ENCODE measurements at places on chromosomes 7 and 10.

DNA sequence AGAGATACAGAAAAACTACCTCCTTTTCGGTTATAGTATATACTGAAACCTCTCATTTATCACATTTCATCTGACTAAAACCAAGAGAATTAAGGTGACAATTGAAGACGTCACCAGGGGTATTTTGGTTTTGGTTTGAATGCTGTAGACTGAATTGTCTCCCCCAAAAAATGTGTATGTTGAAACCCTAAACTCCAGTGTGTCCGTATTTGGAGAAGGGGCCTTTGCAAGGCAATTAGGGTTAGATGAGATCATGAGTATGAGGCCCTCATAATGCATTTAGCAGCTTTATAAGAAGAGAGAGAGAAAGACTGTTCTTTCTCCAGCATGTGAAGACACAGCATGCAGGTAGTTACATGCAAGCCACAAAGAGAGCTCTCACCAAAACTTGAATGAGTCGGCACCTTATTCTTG, 59.5 kb downstream of the CACNA2D1 start:
- DNase-seq: no peak

DNA sequence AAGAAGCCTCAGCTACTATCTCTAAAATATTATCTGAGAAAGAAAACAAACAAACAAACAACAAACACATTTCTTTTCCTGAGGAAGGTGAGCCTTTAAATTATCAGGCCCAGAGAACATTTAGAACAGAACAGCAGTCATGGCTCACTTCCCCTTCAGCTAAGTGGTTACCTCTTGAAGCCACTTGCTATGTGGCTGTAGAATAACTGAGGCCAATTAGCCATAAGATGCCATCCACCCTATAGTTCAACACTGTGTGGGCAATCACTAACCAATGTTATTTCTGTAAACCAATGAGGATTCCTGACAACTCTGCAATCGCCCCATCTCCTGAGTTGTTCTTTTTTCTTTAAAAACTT, 3.7 kb upstream of the UPP1 start:
- no peak for DNase-seq

DNA sequence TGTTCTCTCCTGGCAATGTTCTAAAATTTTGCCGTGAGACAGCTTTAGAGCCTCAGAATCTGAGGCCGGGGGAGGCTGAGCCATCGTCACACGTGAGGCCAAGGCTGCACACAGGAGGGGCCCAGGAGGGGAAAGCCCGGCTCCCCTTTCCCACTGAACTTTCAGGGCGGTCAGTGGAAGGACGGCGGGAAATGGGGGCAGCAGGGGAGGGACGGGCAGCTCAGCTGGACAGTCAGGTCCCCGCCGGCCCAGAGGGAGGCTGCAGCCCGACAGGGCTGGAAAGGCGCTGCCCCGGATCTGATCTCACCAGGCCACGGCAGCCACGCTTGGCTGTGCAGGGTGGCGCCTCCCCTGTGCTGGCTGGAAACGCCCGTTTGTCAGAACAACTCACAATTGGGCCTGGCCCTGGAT, 43.3 kb upstream of the ADGRA1 start:
- DNase-seq: no peak

- no peak for DNase-seq
These were observed 3.0 kb upstream of the PRSS1 start for GRCh38 chr7:142746264-142746663.

DNA sequence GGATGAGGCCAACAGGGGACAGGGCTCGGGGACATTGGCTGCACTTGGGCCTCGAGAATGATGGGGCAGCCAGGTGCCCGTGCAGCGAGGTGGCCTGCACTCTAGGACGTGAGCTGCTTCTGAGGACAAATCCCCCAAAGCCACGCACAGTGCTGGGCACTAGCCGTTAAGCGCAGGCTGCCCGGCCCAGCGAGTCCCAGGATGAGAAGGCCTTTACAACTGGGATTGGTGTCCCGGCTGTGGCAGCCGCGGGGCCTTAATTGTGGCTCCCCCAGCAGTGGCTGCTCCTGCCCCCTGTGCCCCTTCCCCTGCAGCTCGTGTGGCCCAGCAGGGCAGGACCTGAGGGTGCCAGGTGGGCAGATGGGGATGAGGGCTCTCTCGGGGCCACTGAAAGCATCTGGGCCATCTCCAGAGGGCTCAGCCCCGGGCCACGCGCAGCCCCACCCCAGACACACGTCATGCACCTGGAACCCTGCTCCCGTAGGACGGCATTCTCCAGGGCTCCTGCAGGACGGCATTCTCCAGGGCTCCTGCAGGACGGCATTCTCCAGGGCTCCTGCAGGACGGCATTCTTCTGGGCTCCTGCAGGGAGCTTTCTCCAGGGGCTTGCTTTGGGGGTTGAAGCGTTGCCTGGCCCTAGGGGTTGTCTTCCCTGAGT, 6.6 kb downstream of the PWWP2B start:
- DNase-seq: no peak

- no peak for DNase-seq
These were observed 2.4 kb downstream of the OTUD1 start for GRCh38 chr10:23441251-23441650.

- DNase-seq: no peak
These were observed 90.9 kb upstream of the WDR11 start for GRCh38 chr10:120760253-120760652.

DNA sequence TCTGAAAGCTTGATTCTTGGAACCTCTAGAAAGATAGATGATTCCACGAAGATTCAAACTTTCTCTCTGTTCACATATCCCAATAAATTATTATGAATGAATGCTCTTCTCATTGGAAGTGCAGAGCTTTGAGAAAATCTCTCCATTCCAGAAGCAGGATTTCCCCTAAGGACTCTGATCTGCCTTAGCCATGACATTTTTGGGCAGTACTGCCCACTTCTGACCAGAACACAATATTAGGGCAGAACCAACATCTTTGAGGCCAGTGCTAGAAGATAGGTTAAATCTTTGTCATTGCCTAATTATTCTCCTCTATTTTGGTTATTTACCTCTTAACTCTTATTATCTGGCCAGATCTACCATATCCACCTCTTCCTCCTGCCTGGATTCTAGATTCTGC, 49.9 kb downstream of the ARMC3 start:
- DNase-seq: peak; percentile 2

DNA sequence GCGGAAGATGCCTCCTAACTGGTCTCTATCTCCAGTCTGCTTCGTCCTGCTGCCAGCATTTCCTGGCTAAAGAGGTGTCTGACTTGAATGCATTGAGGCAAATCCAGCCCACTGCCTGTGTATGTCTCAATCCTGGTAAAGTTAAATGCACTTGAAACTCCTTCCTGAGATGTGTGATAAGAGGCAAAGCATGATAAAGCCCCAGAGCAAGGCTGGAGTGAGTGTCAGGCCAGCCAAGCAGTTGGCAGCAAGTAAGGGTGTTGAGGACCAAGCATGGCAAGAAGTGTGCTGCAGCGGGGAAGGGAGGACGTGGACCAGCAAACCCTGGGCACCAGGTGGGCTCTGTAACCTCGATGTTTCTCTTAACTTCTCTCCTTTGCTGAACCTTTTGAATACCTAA, 29.1 kb downstream of the LRRC18 start:
- DNase-seq: no peak

- DNase-seq: no peak
These were observed 102.3 kb downstream of the DNAJB6 start for GRCh38 chr7:157439149-157439548.

GRCh38 chr10:122197611-122198222, 73.4 kb upstream of the BTBD16 start:
- no peak for DNase-seq

- DNase-seq: no peak
These were observed 58.0 kb upstream of the IKZF1 start for GRCh38 chr7:50246551-50246950.

DNA sequence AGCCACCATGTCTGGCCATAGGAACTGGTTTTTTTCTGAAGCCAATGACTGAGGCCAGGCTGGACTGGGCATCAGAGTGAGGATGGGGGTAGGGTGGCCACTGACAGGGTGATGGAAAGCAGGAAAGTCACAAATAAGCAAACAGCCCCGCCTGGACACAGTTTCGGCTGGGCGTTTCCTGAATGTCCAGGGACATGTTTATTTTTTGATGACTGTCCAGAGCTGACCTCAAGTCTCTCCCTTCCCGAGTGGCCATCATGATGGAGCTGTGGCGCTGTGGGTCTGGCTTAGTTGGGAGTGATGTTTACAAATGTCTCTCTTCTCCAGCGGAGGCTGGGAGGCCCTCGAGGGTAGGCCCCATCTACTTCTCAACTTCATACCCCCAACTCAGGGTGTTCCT, 37.1 kb upstream of the COMTD1 start:
- peak; percentile 9 for DNase-seq

DNA sequence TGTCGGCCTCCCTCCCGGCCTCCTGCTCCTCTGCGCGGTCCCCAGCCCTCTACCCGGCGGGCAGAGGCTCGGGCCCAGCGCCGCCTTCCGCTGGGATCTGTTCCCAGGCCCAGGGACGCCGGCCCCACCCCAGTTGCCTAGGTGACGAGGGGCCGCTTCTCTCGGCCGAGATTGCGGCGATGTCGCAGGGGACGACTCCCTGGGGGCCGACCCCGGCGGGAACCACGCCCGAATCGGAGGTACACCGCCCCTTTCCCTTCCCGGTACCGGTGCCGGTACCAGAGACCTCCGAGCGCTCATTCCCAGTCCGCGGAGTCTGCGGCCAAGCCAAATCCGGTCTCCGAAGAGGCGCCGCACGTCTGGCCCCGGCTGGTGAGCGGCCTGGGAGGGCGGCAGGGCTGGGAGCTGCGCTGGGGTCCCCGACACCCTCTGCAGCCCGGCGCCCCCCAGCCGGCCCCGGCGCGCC, at the start of gene CABCOCO1:
TSS of gene CABCOCO1 (plus strand) at position 136 of the 466 bp plus-strand sequence. CDS start at position 180, 44 bp downstream.
- peak; percentile 80 for DNase-seq

DNA sequence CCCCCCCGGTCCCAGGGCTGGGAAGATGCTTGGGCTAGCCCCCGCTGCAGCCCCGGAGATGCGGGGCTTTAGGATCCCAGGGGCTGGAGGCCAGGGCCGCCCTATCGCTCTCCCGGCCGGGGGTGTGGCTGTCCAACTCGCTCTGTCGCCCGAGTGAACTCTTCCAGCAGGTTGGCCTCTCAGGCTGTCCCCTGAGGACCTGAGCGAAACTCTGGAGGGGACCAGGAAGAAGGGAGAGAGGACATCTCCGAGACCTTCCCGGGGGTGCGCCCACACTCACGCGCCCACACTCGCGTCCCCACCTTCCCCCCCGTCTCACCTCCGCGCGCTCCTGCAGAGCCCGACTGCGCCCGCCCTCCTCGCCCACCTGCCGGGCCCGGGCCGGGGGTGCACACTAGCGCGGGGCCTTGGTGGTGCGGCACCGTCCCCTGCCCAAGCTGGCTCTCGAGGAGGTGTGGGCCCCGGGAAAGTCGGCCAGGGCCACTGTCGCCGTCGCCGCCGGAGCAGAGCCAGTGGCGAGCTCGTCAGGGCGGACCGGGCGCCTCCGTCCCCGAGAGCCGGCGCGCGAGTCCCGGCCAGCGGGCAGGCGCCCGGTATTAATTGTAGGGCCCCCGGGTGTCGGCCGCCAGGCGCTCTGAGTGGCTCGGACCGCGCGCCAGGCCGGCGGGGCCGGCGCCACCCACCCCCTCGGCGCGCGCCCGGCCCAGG, 101.7 kb upstream of the SVIL start:
- peak; percentile 42 for DNase-seq

GRCh38 chr7:40439686-40440085, 304.9 kb downstream of the SUGCT start:
- no peak for DNase-seq

DNA sequence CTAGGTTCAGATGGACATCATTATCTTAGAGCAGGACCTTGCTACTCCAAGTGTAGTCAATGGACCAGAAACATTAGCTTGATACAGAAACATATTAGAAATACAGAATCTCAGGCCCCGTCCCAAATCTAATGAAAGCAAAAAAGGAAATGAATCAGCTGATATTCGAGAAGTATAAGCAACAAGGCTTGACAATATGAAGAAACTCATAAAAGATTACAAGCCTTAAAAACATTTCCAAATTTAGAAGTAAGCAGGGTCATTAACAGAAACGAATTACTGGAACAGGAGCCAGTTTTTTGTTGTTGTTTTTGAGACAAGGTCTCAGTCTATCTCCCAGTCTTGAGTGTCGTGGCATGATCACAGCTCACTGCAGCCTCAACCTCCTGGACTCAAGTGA, 40.5 kb upstream of the GSAP start:
- no peak for DNase-seq

GRCh38 chr10:103558911-103559310, 65.4 kb downstream of the NEURL1 start:
- no peak for DNase-seq

- DNase-seq: no peak
These were observed 274.3 kb downstream of the KLF6 start for GRCh38 chr10:3510741-3511140.

GRCh38 chr10:23779301-23779700, 340.4 kb downstream of the OTUD1 start:
- no peak for DNase-seq

DNA sequence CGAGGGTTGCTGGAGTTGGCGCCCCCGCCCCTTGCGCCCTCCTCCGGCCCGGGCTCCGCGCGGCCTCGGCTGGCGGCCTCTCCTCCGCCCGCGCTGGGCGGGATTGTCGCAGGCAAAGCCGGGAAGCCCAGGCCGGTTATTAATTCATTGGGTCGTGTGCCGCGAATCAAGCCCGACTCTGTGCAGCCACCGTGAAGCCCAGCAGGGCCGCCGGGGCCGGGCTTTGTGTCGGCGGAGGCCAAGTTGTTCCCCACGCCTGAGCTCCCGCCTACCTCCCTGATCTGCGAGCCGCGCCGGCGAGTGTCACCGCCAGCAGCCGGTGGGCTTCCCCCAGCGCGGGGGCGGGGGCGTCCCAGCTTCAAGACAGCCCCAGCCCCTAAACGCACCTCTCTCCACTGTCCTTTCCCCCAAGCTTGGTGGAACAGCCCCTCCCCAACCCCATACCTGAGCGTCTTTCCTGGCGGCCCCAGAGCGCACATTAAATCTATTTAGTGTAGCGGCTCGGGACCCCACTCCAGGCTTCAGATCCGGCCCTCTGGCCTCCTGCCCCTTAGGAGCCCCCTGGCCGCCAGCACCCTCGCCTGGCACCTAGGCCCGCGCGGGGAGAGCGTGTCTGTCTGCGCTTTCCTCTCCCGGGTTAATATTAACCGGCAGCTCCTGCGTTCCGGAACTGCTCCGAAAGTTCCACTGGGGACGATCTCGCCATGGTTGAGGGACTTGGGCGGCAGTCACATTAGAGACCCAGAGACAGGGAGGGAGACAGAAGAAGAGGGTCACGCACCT, 3.5 kb downstream of the SHH start:
- DNase-seq: no peak

GRCh38 chr10:50561266-50561665, 62.5 kb downstream of the SGMS1 start:
- DNase-seq: peak; percentile 78

DNA sequence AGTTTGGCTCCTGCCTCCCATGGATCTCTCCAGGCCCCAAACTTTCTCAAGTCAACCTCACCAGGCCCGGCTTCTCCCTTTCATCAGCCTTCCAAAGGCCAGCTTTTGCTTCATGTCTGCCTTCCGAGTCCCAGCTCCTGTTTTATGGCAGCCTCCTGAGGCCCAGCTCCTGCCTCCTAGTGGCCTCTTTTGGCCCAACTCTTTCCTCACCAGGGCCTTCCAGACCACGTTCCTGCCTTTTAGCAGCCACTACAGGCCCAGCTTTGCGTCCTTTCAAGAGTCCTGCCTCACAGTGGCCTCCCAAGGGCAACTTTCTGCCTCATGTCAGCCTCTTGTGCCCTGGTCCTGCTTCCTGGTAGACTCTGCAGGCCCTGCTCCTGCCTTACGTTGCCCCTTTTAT, 15.3 kb upstream of the TMEM248 start:
- peak; percentile 5 for DNase-seq
